IPS DF 19.7 (cell line): ENCODE measurements at places on chromosomes 2 and 18.

- DNase-seq = no peak
Observed at GRCh38 chr2:100703213-100703612, 116.7 kb upstream of the NPAS2 start.

DNA sequence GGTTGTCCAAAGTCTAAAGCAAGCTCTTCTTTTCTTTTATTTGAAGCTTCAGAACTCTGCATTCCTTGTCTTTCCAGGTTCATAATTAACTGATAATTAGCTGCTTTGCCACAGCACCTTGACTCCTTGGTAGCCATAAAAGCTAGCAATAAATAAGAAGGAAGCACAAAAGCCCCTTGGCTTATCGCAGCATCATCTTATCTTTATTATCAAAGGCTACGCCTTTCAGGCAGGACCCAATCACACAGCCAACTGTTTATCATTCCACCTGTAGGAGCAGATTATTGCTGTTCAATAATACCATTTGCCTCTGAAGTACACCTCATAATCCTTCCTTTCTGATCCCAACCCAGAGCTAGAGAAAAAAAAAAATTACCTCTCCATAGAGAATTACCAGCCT, 489.2 kb downstream of the SATB2 start:
- no peak for DNase-seq

DNA sequence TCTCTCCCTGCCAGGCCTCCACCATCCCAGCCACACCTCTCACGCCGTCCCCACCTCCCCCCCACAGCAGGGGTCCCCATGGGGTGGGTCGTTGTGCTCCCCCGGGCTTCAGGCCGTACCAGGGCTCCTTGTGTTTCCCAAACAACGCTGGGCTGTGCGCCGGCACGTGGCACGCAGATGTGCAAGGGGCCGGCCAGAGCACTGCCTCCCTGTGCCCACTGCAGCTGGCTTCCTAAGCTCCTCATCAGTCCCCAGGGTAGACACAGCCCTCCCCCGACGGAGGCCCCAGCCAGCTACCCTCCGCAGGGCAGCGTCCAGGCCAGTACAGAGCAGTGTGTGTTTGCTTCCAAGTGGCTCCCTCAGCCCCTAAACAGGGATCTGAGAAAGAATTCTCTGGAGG, 34.0 kb downstream of the BIN1 start:
- no peak for DNase-seq

DNA sequence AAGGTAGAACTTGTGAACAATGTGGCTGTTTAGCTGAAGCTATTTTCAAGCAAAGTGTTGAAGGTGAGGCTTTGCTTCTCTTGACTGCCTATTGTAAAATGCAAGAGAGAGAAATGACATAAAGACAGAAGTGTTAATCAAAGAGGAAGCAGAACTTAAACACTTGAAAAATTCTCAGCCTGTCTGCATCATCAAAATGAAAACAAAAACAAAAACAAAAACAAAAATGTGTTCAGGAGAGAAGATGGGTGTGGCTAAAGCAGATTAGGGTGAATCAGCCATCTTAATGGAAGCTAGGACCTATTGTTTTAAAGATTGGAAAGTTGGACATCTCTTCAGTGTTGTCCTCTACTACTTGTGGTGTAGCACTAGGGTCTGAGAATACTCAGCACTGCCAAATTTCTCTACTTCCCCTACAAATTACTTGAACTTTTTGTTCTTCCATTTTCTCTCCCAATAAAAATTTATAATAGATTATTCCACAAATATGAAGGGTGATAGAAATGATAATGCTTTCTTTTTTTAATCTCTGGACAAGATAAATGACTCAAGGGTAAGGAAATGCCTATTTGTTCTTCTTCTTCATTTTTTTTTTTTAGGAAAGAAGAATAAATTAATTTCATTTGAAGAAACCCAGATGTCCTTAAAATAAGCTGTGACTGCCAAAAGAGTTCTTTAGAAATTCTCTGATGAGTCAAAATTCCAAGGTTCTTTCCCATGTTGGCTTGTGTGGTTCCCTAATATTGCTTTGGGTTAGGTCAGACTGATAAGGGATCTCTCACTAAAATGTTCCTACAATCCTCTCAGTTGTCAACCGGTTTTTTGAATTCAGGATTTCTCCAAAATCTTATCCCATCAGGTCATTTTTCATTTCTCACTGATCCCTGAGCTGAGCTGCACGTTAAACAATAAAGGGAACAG, 571.2 kb upstream of the ZEB2 start:
- no peak for DNase-seq

DNA sequence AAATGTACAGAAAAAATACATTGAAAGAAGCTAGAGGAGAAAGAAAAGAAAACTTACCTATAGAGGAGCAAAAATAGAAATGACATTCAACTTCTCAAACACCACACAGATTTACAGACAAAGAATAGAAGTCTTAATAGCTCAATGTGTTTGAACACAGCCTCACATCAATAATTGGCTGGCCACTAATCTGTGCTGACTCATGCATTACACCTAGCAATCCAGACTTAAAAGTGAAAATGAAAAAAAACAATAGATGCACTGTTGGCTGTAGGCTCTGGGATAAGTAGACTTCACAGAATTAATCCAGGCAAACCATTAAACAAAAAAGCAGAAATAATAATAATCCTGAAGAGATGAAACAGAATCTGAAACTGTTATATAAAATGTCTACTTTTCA, 961.3 kb upstream of the CELF4 start:
- no peak for DNase-seq

DNA sequence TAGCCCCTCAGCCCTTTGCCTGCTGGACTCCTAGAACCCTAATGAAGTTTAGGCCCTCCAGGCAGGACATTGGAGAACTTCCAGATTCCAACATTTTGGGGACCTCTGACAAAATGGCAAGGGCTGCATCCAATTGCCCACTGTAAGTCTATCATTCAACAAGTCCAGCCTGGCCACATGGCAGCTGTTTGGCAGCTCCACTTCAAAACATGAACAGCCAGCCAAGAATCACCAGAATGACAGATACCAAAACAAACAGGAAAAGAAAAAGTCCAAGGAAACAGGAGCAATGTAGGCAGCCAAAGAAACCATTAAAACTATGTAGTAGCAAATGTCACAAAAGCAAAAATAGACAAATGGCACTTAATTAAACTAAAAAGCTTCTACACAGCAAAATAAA, 25.5 kb downstream of the SLC4A5 start:
- DNase-seq = no peak

GRCh38 chr2:198930170-198930569, 527.6 kb downstream of the SATB2 start:
- DNase-seq = no peak

DNA sequence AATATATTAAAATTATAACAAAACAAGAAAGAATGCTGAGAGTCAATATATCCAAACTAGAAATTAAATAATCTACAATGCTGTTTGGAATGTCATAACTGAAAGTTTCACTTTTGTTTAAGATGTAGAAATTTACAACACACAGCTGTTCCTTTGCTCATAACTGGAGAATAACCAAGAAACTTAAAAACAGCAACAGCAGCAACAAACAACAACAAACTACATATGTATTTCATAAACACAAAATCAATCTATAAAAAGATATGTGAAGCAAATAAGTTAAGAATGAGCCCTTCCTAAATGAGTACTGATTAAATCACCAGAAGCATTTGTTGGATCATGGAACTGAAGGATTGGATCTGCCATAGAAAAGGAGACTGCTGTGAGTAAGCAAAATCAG, 456.5 kb upstream of the ZNF804A start:
- no peak for DNase-seq

GRCh38 chr18:76497021-76497420, 2.0 kb upstream of the ZNF516 start:
- DNase-seq = no peak

DNA sequence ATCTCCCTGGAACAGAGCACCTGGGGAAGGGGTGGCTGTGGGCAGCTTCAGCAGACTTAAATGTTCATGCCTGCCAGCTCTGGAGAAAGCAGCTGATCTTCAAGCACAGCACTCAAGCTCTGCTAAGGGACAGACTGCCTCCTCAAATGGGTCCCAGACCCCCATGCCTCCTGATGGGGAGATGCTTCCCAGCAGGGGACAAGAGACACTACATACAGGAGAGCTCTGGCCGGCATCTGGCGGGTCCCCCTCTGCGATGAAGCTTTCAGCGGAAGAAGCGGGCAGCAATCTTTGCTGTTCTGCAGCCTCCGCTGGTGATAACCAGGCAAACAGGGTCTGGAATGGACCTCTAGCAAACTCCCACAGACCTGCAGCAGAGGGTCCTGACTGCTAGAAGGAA, 294.8 kb downstream of the RND3 start:
- DNase-seq = no peak

GRCh38 chr18:32258558-32259204, 68.8 kb downstream of the MEP1B start:
- no peak for DNase-seq

DNA sequence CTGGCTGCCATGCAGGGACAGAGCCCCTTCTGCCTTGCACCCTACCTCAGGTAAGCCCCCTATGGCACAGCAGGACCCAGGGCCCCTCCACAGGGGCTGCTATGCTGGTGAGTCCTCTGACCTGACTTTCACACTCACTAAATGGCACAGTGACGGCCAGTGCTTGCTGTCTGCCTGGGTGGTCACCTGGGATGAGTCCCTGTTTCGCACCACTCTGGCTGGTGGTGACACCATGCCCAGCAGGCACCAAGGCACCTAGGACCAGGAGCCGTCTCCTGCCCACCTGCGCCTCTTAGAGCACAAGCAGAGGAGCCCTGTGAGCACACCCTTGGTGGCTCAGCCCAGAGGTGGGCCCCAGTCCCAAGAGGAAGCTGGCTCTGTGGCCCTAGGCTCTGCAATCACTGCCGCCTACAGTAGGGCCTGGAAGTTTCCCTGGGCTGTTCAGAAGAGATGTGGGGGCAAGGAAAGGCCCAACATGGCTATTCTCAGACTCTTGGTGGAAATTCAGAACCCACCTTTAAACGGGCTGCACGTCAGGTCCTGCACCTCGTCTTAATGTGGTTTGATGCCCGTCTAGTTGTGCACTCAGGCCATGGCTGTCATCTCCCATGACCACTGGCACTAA, 96.0 kb downstream of the PLB1 start:
- DNase-seq = no peak

GRCh38 chr2:24887307-24887874, 32.6 kb downstream of the ADCY3 start:
- DNase-seq = no peak

DNA sequence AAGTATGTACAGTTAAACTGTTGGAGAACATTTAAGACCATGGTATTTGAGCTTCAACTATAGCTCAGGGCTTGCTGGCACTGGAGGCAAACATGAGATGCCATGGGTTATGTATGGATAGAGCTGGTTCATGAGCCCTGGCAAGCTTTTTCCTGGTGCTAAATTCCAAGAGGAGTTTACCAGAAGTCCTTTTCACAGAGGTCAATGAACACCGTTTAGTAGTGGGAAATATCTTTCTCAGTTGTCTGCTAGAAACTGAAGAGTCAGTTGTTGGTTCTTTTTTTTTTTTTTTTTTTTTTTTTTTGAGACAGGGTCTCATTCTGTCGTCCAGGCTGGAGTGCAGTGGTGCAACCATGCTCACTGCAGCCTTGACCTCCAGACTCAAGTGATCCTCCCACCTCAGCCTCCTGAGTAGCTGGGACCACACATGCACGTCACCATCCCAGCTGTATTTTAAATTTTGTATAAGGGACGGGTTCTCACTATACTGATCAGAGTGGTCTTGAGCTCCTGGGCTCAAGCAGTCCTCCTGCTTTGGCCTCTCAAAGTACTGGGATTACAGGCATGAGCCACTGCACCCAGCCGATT, 1.3 kb downstream of the KHK start:
- DNase-seq = no peak

- DNase-seq = no peak
Observed at GRCh38 chr18:59357928-59358327, 1.1 kb downstream of the LMAN1 start.

- DNase-seq = no peak
Observed at GRCh38 chr18:39414009-39414700, 1848.6 kb upstream of the CELF4 start.

GRCh38 chr18:1668279-1668678, 763.6 kb downstream of the ADCYAP1 start:
- DNase-seq = no peak

DNA sequence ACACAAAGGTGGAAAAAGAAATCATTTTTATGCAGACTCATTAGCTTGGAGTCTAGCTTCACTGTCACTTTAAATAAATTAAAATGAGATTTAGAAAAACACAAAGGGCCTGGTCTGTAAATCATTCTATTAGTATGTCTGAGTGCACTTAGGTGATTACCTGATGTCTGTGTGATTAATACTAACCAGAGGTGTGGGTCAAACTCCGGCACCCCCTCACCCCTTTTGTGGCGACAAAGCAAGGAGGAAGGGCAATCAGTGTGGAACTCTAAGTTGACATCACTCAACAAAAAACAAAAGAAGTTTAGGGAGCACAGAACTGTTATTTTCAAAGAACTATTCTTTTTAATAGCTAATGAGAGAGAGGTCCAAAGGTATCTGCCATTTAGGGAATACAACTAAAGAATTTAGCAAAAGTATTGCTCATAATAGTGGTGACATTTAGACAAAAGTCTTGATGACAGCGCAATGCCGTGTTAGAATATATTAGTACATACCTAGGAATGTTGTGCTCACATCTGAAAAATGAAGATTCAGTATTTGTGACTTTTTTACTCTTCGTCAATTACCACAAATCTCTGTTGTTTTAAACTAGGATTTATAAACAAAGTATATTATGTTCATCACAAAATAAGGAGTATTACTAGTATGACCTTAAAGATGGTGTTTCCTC, 66.3 kb downstream of the ZEB2 start:
- DNase-seq = no peak
